ENCODE measurements at places on chromosomes 5 and 9. TPM values are rescaled to one million over a fixed set of nuclear protein-coding genes. Genes with fewer than 3 reads are reported as not detected.

The SVEP1 gene
- 1.4 TPM for total RNA-seq

The PCDHGA1 gene
- 0.26 TPM for total RNA-seq

The SPINK4 gene
- not detected for total RNA-seq

The MYMK gene
- total RNA-seq, result not detected

The CACNA1B gene
- 0.05 TPM for total RNA-seq
